ENCODE measurements at places on chromosomes 7 and 10.

DNA sequence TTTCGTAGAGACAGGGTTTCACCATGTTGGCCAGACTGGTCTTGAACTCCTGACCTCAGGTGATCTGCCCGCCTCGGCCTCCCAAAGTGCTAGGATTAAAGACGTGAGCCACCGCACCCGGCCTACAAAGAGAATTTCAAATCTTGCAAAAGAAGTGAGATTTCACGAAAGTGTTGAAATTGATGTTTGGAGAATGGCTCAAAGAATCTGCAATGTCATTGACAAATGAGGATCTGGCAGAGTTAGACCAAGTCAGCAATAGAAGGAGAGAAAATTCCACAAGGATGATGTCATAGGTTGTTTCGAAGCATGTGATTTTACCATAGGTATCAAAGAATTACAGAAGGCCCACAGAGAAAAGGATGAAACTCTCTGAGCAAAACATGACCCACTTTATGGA lies 71.7 kb downstream of the LYZL2 start:
- no peak for DNase-seq

GRCh38 chr10:103818105-103818504 lies 37.3 kb downstream of the SH3PXD2A start:
- no peak for DNase-seq

GRCh38 chr7:51046482-51046881 lies 263.8 kb upstream of the GRB10 start:
- DNase-seq: no peak

GRCh38 chr7:135993950-135994349 lies 16.8 kb upstream of the MTPN start:
- DNase-seq: no peak

GRCh38 chr7:10128748-10129147 lies 844.9 kb upstream of the PHF14 start:
- no peak for DNase-seq

DNA sequence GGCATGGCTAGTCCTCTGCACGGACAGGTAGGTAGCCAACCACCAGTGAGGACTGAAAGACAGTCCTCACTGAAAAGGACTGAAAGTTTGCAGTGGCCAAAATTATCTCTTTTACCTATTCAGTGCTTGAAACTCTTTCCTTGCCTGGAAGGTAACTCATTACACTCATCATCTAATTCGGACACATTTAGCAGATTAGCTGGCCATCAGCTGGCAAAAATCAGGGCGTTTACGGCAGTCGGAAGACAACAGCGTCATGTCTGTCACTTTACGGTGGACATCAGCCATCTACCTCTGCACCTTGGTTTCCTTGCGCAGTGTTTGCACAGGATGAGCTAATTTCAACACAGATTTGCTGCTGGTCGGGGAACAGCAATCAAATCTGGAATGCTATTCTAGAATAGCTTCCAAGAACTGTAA lies 740 bp downstream of the ANXA7 start:
- no peak for DNase-seq

DNA sequence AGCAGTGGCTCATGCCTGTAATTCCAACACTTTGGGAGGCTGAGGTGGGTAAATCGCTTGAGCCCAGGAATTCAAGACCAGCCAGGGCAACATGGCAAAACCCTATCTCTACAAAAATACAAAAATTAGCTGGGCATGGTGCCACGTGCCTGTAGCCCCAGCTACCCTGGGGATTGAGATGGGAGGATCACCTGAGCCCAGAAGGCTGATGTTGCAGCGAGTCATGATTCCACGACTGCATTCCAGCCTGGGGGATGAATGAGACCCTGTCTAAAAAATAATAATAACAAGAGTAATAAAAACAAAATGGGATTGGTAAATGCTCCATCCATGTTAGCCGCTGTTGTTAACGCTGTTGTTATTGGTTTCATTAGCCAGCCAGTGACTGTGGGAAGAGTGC lies 1.3 kb upstream of the HKDC1 start:
- DNase-seq: no peak

DNA sequence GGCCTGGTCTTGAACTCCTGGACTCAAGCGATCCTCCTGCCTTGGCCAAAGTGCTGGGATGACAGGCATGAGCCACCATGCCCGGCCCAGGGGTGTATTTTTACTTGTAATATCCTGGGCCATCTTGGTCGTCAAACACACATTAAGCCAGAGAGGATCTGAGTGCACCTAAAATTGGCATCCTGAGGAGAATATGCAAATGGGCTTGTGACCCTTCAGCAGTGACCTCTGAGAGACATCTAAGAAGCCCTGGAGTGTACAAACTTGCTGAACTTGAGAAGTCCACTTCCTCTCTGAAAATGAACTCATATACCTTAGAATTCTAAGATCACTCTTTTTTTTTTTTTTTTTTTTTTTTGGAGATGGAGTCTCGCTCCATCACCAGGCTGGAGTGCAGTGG lies 372.0 kb upstream of the C7orf33 start:
- no peak for DNase-seq

DNA sequence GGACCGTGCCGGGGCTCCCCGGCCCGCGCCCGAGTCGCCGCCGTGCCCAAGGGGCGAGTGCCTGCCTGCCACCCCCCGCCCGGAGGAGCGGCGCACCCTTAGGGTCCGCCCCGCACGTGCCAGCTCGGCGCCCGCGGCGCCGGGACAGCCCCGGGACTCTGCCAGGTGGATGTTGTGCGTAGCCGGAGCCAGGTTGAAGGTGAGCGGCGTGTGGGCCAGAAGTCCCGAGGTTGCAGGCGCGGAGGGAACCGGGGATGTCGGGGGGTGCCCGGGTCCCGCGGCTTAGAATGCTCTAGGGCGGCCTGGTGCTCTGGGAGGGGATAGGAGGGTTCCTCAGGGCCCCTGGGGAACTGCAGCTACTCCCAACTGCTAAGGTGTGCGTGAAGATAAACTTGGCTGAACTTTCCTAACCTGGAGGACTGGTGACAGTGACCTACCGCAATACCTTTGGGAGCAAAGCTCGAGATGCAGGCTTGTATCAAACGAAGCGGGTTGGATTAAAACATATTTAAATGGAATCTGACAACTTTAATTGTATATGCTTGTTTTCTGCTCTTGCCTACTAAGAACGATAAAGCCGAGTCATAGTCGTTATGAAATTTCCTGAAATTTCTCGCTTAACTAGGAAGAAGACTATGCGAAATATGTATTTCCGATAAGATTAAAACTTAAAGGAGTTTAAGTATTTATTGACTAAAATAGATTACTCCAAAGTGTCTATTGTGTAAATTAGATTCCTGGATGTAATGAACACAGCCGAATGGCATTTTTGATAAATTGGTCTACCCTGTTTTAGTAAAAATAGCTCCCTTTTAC lies at the start of gene CUX1:
CUX1 (plus strand) TSS at position 156 of the 816 bp plus-strand sequence; CDS start at position 170, 14 bp downstream.
- DNase-seq: no peak

- no peak for DNase-seq
These were observed 151.3 kb downstream of the TRIL start for GRCh38 chr7:28806841-28807240.

- no peak for DNase-seq
These were observed 498.6 kb downstream of the SH2D4B start for GRCh38 chr10:81036257-81036656.

GRCh38 chr10:102133373-102134195 lies 744 bp downstream of the PPRC1 start:
- no peak for DNase-seq

DNA sequence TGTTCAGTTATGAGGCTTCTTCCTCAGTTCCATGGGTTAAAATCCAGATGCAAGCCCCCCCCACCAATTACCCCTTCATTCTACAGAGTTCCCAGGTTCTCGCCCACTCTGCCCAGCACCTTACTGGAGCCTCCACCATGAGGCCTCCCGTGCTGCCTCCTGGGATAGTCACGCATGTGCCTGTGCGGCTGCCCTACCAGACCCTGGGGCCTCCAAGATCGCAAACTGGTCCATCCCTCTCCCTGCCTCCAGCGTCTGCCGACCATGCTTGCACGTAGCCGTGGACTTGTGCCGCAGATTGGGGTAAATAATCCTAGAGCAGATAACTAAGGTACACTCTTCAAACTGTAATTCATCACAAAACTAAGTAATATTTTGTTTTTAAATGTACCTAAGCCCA lies 611.2 kb downstream of the PTPRN2 start:
- DNase-seq: no peak

- no peak for DNase-seq
These were observed 171.0 kb downstream of the PPP1R17 start for GRCh38 chr7:31858055-31858454.

- DNase-seq: no peak
These were observed 260.6 kb downstream of the MAD1L1 start for GRCh38 chr7:1971946-1972654.

GRCh38 chr7:115799430-115799829 lies 231.1 kb downstream of the TFEC start:
- DNase-seq: no peak

- DNase-seq: no peak
These were observed 132.1 kb downstream of the EGFR start for GRCh38 chr7:55150709-55151451.

DNA sequence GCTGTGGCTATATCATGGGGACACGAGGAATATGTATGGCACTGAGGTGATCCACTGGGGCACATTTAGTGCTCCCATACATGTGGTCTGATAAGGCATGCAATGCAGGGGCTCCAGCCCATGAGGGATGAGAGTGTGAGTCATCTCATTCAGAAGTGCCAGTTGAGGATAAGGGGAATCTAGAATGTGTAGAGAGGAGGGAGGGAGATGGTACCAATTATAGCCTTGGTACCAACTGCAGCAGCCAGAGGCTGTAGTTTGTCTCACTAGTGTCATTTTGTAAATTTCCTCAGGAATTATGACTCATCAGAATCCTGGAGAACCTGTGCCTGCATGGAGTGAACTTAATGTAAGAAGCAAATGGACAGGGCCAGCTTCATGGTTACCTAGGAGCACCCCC lies 46.2 kb downstream of the LAMB4 start:
- no peak for DNase-seq

DNA sequence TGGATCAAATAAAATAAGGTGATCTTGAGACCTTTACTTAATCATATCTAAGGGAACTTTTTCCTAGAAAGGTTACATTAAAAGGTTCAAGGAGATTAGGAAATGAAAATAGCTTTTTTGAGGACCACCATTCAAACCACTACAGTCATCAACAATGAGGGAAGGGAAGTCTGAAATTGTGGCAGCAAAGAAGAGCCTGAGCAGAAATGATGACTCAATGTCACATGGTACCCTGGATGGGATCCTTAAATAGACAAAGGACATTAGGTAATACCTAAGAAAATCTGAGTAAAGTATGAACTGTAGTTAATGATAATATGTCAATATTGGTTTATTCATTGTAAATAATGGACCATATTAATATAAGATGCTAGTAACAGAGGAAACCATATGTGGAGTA lies 236.0 kb downstream of the SEMA3D start:
- DNase-seq: no peak

GRCh38 chr7:111771638-111772037 lies 209.3 kb upstream of the IMMP2L start:
- DNase-seq: no peak

- DNase-seq: no peak
These were observed 9.8 kb upstream of the LRRTM3 start for GRCh38 chr10:66916030-66916429.
